ENCODE measurements at places on chromosomes 4 and X.

- no peak for DNase-seq
These were observed 50.8 kb upstream of the BOD1L1 start for GRCh38 chr4:13678186-13678924.

DNA sequence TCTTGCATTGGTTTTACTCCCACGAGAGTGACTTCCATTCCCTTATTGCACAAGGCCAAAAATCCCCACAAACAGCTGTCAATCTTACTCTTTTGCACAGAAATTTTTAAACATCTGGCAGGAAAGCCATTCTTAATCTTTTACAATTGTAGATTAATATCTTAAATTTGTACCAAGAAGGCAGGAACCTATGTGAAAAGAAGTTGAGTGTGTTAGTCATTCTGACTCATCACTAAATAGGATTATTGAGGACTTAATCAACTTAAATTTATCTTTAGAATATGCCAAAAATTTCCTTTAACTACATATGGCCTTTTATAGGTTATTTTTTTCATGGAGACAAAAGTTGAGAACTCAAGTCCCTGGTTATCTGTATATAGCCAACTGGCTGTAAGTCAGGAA lies 49.0 kb upstream of the VEGFC start:
- DNase-seq = peak; percentile 18

DNA sequence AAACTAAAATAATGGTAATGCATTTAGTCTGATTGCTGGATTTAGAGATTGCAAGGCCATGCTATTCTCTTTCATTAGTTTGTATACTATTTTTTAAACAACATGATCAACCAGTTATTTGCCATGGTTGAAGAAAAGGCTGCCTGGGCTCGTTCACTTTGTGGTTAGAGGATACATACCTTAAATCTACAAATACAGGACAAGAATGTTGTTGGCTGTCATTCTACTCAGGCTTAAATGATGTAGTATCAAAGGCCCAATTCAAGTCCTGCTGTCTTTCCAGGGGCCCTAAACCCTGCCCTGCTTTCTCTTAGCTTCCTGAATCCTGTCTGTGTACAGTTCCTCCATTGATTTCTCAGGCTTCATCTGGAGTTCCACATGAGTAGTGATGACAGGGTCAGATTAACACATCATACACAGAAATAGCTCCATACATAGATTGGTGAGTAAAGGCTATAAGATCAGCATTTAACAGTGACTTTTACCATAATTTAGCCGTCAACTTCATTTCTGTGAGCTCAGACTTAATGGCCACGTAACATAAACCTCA lies 114.9 kb upstream of the GPRIN3 start:
- no peak for DNase-seq

GRCh38 chr4:6498511-6499237 lies 26.3 kb upstream of the PPP2R2C start:
- DNase-seq = no peak

GRCh38 chr4:148447681-148448080 lies 5.5 kb upstream of the NR3C2 start:
- DNase-seq = no peak

- no peak for DNase-seq
These were observed 238.1 kb downstream of the SPOCK3 start for GRCh38 chr4:166996216-166996615.

DNA sequence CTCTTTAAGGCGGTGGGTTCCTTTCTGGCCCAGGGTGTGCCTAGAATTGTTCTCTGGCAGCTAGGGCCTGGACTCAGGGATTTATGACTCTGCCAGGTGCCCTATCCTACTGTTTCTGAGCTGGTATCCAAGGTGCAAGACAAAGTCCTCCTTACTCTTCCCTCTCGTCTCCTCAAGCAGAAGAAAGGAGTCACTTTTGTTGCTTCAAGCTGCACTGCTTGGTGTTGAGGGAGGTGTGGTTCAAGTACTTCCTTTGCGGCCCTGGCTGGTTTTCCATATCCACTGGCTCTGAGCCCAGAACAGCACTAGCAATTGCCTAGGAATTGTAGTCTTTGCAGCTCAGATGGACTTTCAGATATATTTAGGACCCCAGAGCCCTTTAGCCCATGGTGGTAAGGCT lies 39.3 kb downstream of the RTL3 start:
- DNase-seq = no peak

DNA sequence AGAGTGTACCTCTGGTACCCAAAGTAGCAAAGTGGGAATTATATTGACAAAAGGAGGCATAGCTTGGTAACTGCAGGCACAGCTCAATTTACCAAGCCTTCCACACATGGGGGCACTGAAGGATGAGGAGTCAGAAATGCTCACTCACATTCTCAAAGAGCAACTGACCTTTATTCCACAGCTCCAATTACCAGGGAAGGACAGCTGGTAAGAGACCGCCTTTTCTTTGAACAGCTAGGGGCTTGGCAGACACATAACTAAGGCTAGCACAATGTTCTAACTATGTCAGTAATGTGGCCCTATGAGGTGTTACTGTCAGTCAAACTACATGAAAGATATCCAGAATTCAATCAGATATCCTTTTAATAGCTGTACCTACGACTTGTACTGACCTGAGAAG lies 20.5 kb upstream of the STS start:
- no peak for DNase-seq

- no peak for DNase-seq
These were observed 1496.8 kb downstream of the RPA4 start for GRCh38 chrX:98380556-98380955.

DNA sequence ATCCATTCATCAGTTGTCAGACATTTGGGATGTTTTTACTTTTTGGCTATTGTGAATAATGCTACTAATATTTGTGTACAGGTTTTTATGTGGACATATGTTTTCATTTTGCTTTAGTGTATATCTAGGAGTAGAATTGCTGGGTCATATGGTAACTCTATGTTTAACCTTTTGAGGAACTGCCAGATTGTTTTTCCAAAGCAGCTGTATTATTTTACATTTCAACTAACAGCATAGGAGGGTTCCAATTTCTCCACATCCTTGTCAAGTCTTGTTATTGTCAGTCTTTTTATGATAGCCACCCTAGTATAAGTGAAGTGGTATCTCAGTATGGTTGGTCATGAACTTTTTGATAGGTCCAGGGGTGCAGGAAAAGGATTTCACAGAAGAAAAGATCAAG lies 114.5 kb upstream of the FAM9C start:
- no peak for DNase-seq

Measured in astrocyte of the cerebellum (primary cell).